ENCODE measurements at places on chromosomes 12 and 14. TPM values are rescaled to one million over a fixed set of nuclear protein-coding genes. Genes with fewer than 3 reads are reported as not detected.
A peak's percentile ranks its signal among the peaks of the same experiment; 100 is the strongest.

DNA sequence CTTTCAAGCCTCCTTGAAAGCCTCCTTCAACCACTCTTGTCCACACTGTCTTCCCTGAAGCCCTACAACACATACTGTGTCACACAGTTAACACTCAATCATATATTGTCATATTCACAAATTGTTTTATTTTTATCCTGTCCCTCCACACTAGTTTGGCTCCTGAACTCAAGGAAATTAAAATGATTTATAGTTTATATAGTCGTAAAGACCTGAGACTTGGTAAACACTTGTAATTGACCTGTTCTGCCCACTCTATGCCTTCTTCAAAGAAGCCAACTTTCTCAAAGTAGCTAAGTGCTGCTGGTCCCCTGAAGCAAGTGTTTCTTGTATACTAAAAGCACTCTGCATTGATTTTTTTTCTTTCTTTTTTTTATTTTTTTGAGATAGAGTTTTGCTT, 15.6 kb upstream of the NEK9 start:
- no peak for DNase-seq

DNA sequence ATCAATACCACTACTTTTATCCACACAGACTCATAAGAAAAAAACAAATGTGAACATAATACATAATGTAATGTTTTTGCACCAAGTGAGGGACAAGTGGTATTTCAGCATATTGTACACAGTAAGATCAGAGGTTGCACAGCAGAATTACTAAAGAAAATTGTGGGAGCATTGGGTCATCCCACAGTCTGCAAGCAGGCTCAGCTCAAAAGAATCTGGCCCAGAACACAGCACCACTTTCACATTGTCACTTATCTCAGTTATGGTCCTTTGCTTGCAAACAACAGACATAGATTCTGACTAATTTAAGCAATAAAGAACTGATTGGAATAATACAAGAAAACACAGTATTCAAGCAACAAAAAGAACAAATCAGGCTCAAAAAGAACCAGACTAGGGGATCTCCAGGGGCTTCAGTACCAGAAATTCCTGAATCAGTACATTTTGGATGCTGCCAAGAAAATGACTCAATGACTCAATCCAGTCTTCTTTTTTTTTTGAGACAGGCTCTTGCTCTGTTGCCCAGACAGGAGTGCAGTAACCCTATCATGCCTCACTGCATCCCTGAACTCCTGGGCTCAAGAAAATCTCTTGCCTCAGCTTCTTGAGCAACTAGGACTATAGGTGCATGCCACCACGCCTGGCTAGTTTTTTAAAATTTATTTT, 42.9 kb upstream of the EEA1 start:
- DNase-seq: no peak

Gene GPHN
- 22.2 TPM for total RNA-seq

- DNase-seq: no peak
Observed at GRCh38 chr14:61470261-61470960, 149.0 kb downstream of the PRKCH start.

GRCh38 chr14:96252999-96253539, 2.9 kb upstream of the BDKRB1 start:
- no peak for DNase-seq

- peak; percentile 58 for DNase-seq
Observed at GRCh38 chr14:24315807-24316596, 4.7 kb downstream of the LTB4R start.

All from aorta (tissue), 5 donors.